Left ventricle myocardium superior (tissue), 1 donor: ENCODE measurements at places on chromosomes 16 and 17. TPM values are rescaled to one million over a fixed set of nuclear protein-coding genes. Genes with fewer than 3 reads are reported as not detected.

PITPNM3 gene
- 0.59 TPM for total RNA-seq

CHD9NB gene
- 0.97 TPM for total RNA-seq

TBC1D3C gene
- total RNA-seq = not detected

RNF167 gene
- total RNA-seq = 104 TPM

RTN4RL1 gene
- total RNA-seq = 1.9 TPM

HOXB1 gene
- total RNA-seq = not detected

ZNF785 gene
- 7.3 TPM for total RNA-seq

UBE2Z gene
- total RNA-seq = 35.5 TPM

GCGR gene
- total RNA-seq = not detected

MEOX1 gene
- total RNA-seq = 11.1 TPM

ZNF598 gene
- 16.0 TPM for total RNA-seq

SALL1 gene
- not detected for total RNA-seq

GRCh38 chr17:6374271-6374691 is 60.6 kb downstream of the AIPL1 start:
- no peak for DNase-seq

- no peak for DNase-seq
These were observed 365.9 kb upstream of the ERCC4 start for GRCh38 chr16:13554005-13554404.

- peak; percentile 4 for DNase-seq
These were observed 127.8 kb upstream of the CDC42EP4 start for GRCh38 chr17:73439597-73439996.

GRCh38 chr16:87603684-87604633 is 1.7 kb downstream of the JPH3 start:
- DNase-seq = no peak

GRCh38 chr16:80807906-80808305 is 3.5 kb upstream of the CDYL2 start:
- no peak for DNase-seq

DNA sequence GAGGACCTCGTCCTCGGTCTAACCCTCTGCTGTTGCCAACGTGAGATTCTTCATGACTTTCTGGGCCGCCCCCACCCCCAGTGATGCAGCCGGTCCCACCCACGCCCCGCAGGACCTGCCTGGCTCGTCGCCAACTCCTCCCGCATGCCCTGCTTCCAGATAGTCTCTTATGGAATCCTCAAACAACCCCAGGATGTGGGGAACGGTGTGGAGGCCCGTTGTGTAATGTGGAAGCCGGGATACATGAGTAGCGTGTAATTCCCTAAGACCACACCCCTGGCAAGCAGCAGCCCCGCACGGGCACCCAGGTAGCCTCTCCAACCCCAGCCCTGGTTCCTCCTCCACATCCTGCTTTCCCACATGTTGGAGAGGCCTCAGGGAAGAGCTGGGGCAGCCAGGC is 275.9 kb downstream of the C16orf95 start:
- DNase-seq = no peak

DNA sequence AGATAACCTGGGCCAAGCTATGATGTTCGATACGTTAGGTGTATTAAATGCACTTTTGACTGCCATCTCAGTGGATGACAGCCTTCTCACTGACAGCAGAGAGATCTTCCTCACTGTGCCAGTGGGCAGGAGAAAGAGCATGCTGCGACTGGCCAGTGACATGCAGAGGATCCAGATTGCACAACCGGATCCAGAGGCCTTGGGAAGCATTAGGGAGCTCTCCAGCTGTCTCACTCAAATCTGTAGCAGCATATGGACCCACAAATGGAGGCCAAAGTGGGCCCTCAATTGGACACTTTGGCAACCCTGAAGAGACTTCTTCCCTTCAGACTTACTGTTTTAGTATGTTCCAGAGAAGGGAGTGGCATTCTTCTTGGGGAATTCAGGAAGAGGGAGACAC is 20.9 kb downstream of the PDZD9 start:
- DNase-seq = no peak

DNA sequence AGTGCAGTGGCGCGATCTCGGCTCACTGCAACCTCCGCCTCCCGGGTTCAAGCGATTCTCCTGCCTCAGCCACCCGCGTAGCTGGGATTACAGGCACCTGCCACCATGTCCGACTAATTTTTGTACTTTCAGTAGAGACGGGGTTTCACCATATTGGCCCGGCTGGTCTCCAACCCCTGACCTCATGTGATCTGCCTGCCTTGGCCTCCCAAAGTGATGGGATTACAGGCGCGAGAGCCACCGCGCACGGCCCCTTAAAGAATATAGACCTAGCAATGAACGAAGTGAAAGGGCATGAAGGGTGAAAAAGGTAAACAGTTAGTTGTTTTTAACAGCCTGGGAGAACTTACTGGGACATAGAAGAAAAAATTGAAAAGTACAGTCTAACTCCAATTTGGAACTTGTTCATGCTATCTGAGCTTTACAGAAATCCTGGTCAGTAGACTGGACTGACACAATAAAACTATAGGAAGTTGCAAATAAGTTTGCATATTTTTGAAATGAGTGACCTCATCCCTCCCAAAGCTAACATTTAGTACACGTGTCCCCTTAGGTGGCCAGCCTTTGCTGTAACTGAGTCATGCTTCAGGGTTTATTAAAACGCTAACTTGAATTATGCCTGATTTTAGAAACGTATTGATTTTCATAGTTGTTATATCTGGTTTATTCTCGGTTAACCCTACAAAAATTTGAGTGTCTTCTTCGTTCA is 1.8 kb downstream of the COG1 start:
- no peak for DNase-seq

GRCh38 chr17:27562777-27563455 is 68.1 kb upstream of the LGALS9 start:
- DNase-seq = no peak

DNA sequence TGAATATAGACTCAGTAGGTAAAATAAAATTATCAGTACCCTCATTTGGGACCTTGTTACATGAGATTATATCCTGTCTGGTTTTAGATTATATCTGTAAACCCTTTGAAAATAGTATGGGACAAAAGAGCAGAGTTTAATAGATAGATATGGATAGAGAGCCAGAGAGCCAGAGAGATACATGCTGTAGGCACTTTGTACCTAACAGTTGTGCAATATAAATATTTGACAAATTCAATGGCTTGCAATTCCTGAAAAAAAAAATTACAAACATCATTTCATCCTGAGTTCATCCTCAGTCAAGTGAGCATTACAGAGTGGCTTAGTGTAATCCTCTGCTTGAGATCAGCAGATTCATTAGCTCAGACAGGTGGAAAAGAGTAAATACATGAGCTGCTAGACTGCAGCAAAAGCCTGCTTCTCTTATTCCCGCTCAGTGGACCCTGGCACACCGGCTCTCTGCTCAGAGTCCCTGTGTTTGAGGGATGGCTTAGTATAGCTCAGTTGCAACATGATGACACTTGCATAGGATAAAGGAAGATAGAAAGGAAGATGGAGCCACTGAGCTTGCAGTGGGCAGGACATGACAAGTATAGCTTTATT is 931.6 kb upstream of the GOT2 start:
- no peak for DNase-seq

- DNase-seq = no peak
These were observed 20.2 kb upstream of the SPPL2C start for GRCh38 chr17:45824475-45824874.

GRCh38 chr16:2702871-2703745 is 16.9 kb downstream of the PRSS27 start:
- DNase-seq = peak; percentile 83

- peak; percentile 63 for DNase-seq
These were observed 1.2 kb downstream of the SSTR5 start for GRCh38 chr16:1073566-1074378.

DNA sequence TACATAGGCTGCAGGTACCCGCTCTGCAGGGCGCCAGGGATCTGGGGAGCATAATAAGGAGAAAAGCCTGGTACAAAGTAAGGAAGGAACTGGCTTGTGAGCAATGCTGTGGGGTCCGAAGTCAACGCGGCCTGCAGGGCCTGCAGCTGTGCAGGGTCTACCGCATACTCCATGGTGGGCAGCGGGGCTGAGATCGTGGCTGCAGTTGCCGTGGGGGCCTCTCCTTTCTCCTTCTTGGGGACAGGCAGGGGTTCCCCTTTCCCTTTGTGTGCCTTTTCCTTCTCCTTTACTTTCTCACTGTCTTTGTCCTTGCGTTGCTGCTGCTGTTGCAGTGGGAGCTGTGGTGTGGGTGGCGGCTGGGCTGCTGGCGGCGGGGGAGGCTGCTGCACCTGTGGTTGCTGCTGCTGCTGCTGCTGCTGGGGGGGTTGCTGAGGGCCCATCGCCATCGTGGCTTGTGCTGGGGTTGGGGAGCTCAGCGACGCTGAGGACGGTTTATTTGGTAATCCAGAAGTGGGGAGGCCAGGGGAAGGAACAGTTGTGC is 259.6 kb downstream of the ZFHX3 start:
- DNase-seq = no peak

DNA sequence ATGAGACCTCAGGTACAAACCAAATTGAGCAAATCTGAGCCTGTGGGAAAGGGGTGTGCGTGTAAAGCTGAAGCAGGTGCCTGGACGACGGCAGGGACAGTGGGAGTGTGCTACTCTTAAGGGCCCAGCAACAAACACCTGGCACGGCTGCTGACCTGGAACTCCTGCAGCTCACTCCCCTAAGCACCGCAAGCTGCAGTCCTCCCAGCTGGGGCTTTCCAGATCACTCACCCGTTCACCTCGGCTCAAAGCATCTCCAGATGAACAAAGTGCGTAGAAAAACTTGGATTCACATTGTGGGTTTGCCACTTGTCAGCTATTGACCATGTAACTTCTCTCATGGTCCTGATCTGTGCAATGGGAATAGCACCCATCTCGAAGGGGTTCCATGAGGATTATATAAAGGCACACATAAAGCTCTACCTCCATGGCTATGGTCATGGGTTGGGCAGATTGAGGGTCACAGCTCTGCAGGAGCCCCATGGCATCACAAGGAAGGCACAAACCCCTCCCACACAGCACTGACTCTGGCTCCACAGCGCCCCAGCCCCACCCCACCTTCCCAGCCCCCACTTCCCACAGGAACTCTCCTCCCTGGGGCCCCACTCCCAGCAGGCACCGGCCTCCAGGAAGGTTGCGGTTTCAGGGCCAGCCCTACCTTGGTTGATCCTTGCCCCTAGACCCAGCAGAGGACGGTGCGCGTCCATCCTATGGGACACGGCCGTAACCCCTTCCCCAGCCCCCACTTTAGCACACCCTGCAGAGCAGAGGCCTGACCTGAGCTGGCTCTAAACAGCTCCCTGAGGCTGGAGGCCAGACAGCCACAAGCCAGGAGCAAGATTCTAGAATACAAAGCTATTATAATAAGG is 21.9 kb downstream of the ST3GAL2 start:
- no peak for DNase-seq

DNA sequence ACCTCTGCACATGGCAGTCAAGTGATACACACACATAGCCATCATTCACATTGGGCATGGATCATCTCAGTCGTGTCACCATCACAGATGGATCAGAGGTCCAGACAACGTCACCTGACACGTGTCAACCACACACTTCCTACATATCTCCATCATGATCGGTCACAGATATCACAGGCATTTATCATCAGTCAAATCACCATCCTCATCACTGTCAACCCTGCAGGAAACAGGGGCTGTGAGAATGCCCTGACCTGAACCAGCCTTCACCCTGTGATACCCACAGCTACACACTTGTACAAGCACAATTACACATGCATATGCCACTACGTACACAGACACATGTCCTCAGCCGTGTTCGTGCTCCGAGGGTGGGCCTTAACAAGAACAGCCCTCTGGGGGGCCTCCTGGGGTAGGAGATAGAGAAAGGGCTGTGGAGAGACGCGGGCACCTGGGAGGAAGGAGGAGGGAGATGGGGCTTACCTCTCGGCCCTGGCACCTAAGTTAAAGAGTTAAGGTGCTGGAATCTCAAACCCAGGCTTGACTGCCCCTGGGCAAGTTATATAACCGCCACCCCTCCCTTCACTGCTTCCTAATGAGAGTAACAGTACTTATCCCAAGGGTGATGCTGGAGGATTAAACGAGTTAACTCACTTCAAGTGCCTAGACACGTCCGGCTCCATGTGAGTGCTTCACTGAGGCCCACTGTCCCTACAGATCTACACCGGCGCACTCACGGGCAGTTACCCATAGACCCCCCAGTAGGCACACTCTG is 1.1 kb downstream of the SLC12A4 start:
- peak; percentile 38 for DNase-seq

DNA sequence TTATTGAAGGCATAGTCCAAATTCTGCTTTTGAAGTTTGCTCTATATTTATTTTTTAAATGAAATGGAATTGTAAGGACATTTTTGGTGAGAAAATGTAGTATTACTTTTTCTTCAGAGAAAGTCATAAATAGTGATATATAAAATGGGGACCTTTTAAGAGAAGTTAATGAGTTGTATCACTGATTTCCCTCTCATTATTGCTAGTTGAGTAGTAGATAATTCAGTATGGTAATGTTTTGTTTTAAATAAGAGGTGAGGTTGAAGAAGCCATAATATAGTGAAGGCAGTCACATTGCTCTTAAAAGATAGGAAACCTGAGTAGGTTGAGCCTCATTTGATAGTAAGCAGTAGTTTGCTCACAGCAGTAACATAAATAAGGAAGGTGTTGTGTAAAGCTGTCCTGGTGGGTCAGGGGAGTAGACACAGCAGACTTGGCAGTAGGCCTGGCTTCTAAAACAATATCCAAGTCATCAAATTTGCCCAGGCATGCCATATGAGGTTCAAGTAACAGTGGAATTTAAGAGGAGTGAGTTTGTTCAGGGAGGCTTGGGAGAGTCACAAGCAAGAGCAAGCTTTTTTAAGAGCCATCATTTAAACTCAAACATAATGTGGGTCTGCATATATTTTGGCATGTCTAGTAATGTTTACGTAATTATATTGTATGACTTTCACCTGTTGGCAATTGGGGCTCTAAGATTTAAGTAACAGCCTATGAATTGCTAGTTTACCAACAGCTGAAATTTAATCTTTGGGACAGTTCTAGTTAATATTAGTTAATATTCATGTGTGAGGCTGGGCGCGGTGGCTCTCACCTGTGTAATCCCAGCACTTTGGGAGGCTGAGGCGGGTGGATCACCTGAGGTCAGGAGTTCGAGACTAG is 6.5 kb downstream of the NFATC3 start:
- DNase-seq = no peak

- DNase-seq = no peak
These were observed 54.2 kb upstream of the PMFBP1 start for GRCh38 chr16:72226136-72226535.

GRCh38 chr16:19607616-19608280 is 52.2 kb downstream of the VPS35L start:
- no peak for DNase-seq

- peak; percentile 86 for DNase-seq
These were observed 17.5 kb upstream of the MTMR4 start for GRCh38 chr17:58531661-58532554.

GRCh38 chr16:66961914-66962313 is 848 bp downstream of the CES3 start:
- DNase-seq = no peak

DNA sequence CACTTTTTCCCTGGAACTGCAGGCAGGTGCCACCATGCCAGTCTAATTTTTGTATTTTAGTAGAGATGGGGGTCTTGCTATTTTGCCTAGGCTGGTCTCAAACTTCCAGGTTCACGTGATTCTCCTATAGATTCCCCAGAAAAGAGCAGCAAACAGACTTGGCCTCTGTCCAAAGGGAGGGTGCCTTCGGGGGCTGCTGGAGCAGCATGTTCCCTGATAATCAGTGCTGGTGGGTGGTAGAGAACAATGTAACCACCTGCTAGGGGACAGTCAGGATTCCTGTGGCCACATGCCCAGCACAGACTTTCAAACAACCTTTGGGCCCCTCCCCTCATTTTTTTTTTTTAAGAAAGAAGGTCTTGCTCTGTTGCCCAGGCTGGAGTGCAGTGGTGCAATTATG is 14.2 kb upstream of the CCNF start:
- DNase-seq = no peak
